ENCODE measurements at places on chromosomes 16 and 17.

- no peak for DNase-seq
Measured at GRCh38 chr16:21593530-21594289, 5.7 kb upstream of the METTL9 start.

GRCh38 chr17:65430209-65430833 lies 131.1 kb downstream of the AXIN2 start:
- no peak for DNase-seq

GRCh38 chr17:18950944-18951905 lies 740 bp upstream of the SLC5A10 start:
- no peak for DNase-seq

DNA sequence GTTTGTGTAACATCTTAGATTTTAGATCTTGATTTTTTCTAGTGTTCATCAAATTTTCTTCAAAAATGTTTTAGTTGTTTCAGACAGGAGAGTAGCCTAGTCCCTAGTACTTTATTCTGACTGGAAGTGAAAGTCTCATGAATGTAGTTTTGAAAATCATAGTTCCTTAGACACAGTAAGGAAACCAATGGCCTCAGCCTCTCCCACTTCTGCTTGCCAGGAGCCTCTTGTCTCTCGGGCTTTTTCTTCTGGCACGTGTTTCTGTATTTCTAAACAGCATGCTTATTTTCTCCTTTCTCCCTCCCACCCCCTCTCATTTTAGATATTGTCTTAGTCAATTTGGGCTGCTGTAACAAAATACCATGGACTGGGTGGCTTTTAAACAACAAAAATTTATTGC lies 9.8 kb downstream of the SLFN5 start:
- no peak for DNase-seq

DNA sequence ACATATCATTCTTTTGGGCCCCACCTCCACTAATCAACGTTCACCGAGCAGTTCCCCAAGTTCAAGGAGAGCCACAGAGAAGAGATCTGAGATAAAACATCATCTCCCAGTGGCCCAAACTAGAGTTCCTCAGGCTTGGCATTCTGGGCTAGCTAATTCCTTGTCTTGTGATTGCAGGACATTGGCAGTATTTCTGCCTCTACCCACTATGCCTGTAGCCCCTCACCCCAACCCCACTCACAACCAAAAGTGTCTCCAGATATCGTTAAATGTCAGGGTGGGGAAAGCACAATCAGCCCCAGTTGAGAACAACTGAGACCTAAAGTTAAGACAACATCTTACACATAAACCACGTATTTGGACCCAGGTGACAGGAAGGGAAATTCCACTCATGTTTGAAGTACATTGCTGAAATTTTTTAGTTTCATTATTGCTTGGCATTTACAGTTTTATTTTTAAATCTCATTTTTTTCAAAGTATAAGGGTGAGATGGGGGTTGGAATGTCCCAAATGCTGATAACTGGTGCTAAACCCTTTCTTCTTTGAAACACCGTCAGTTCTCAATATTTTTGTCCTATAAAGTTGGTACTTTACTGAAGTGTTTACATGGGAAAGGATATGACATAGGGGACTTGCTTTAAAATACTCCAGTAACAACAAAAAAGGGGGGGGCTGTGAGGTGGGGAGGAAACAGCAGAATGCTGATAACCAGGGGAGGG lies 13.6 kb downstream of the ZC3H7A start:
- no peak for DNase-seq

Data from MCF 10A (cell line).